ENCODE measurements at places on chromosomes 4 and X. TPM values are rescaled to one million over a fixed set of nuclear protein-coding genes. Genes with fewer than 3 reads are reported as not detected.

Gene TAF7L
- 0.54 TPM for total RNA-seq

Gene CLCN4
- total RNA-seq, result 0.71 TPM

Gene SPINK2
- total RNA-seq, result not detected

Gene NUP54
- 57.9 TPM for total RNA-seq

Gene MCF2
- 0.14 TPM for total RNA-seq

Gene FGF2
- 54.7 TPM for total RNA-seq

Gene XKRX
- total RNA-seq, result not detected

Gene PDZD4
- total RNA-seq, result 11.8 TPM

Gene ERVMER34-1
- total RNA-seq, result not detected
